ENCODE measurements at places on chromosomes 12 and 14.

DNA sequence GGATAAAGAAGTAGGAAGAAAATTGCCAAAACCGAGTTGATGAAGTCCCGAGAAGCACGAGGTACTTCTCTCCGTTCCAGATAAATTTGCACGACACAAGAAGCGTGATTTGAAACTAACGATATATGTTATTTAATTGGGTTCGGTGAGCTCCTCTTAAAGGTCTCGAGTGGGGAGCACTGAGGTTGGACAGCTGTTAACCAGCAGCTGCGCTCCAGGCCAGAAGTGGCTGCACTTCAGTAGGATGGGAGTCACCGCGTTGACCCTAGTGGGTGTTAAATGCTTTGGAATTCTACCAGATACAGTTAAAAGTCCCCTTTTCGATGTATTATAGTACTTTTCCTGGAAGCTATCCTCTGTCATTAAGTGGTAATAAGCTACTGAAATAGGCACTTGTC, 953 bp upstream of the DCAF5 start:
- DNase-seq = no peak

DNA sequence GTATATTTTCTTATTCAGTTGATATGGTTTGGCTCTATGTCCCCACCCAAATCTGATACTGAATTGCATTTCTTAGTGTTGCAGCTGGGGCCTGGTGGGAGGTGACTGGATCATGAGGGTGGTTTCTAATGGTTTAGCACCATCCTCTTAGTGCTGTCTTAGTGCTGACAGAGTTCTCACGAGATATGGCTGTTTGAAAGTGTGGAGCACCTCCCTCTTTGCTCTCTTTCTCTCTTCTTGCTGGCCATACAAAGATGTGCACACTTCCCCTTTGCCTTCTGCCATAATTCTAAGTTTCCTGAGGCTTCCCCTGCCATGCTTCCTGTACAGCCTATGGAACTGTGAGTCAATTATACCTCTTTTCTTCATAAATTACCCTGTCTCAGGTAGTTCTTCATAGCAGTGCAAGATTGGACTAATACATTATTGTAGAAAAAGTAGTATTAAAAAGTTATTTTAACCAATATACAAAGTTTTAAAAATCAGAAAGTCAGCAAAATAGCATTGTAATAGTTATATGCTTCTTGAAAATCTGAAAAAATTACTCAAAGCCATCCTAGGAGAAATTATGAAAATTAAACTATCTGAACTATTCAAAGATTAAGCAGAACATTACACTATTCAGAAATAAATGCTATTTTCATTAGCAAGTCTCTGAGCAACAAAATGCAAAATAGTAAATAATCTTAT, 84.1 kb downstream of the PPP1R12A start:
- no peak for DNase-seq

GRCh38 chr12:124780752-124781685, 82.6 kb downstream of the SCARB1 start:
- no peak for DNase-seq

- no peak for DNase-seq
These were observed 3.5 kb upstream of the KRT1 start for GRCh38 chr12:52683575-52684300.

DNA sequence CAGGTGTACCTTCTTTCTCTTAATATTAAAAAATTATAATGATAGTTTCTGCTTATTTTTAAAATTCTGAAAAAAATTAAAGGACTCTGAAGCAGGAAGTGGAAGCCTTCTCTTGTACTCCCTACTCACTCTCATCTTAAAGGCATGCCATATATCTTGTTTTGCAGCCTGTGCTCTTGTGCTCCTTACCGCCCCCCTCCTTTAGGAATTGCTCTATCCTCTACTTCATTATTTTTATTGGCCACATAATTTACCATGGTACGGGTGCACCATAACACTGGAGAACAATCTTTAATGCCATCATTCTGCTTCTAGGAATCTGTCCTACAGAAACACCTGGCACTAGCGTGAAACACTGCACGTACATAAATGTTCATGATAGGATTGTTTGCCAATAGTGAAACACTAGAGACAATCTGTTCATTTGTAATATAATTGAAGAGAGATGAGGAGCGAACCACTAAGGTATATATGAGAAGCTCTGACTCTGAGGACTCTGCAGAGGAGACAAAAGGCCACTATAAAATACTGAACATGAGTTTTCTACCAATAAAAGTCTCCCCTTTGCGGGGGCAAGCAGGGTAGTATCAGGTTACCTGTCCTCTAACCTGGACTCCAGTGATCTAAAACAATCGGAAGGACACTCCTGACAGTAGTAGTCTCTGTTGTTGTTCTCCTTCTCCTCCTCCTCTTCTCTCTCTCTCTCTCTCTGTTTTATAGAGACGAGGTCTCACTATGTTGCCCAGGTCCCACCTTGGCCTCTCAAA, 6.3 kb upstream of the NYNRIN start:
- no peak for DNase-seq

- peak; percentile 37 for DNase-seq
These were observed 58.8 kb downstream of the TTC7B start for GRCh38 chr14:90757452-90757851.

- no peak for DNase-seq
These were observed 12.8 kb downstream of the PGF start for GRCh38 chr14:74942608-74943007.

GRCh38 chr12:116040402-116040801, 237.1 kb downstream of the MED13L start:
- DNase-seq = no peak

DNA sequence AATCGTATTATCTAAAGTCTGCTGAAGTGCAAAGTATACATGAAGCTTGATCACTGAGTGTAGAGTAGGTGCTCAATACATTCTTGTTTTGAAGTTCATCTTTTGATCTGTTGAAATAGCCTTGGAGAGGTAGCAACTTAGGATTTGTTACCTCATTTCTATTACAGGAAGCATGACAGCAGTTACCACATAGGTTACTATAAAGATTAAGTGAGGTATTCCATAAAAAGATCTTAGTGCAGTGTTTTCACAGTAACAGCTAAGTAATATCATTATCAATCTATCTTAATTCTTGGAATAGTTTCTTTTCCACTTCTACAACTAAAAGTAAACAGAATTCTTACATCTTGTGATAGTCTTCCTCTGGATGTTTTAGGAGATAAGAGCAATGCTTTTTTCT, 50.9 kb downstream of the BTBD7 start:
- no peak for DNase-seq

DNA sequence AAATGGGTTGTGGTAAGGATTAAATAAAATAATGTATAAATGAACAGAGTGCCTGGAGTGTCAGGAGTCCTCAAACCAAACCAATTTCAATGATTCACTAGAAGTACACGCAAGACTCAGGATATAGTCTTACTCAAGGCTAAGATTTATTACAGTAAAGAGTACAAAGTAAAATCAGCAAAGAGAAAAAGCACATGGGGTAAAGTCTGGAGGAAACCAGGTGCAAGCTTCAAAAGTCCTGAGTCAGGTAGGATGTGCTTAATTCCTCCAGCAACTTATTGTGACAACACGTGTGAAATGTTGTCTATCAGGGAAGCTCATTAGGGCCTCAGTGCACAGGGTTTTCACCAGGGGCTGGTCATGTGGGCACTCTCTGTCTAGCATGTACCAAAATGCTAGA, 105.8 kb upstream of the NAP1L1 start:
- DNase-seq = no peak

- no peak for DNase-seq
These were observed 84.7 kb upstream of the LGR5 start for GRCh38 chr12:71354871-71355270.

- DNase-seq = no peak
These were observed 155.2 kb downstream of the SLC38A4 start for GRCh38 chr12:46670636-46671035.

- DNase-seq = no peak
These were observed 2.1 kb upstream of the SERPINA1 start for GRCh38 chr14:94390372-94391086.

DNA sequence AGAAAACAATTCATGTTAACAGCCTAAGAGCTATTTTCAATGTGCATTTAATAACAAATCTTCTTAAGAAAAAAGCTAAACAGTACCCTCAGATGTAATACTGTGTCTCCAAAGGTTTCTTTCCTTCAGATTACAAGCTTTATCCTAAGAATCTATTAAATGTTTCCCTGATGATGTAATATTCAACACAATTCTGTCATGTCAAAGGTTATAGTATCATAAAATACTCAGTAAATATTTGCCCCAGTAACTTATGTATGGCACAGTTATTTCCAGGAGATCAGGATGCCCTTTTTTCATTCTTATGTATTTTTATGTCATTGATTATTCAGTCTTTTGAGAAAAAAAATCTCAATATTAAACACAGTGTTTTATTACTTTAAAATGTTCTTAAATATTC, 128.4 kb downstream of the KIF21A start:
- no peak for DNase-seq

DNA sequence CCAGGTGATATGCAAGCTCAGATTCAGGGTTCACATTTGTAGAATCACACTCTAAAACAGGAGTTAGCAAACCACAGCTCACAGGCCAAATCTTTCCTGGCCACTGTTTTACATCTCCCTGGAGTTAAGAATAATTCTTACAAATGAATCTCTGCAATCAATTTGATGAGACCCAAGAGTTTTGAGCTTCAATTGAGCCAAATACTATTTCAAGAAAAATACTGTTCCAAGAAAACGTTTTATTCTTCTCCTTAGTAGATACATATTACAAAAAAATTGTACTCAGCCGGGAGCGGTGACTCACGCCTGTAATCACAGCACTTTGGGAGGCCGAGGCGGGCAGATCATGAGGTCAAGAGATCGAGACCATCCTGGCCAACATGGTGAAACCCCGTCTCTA, 2.5 kb downstream of the PTGDR start:
- DNase-seq = no peak

DNA sequence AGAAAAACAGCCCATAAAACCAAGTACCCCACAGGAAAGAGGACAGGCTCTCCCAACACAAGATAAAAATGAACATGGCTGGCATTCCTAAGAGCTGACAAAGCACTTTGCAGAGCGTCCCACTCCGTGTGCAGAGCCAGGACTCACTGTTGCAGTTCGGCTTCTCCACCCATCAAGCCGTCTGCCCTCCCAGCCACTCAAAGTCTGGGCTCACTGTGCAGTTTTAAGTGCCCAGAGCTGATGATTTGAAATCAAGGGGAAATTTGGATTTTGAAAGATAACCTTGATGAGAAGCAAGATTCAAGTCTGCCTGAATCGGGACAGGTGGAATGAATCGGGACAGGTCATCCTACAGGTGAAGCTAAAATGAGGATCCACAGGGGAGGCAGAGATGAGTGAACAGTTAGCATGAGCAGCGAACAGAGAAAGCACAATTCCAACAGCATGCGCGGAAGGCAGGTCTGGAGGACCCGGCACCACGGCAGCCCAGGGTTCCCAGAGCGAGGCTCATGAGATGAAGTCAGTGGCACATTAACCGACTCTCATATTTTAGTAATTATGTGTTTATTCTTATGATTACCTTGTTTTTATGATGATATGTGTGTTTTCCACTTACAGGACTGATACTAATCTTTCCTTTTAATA, 39.8 kb upstream of the GPR68 start:
- DNase-seq = no peak

DNA sequence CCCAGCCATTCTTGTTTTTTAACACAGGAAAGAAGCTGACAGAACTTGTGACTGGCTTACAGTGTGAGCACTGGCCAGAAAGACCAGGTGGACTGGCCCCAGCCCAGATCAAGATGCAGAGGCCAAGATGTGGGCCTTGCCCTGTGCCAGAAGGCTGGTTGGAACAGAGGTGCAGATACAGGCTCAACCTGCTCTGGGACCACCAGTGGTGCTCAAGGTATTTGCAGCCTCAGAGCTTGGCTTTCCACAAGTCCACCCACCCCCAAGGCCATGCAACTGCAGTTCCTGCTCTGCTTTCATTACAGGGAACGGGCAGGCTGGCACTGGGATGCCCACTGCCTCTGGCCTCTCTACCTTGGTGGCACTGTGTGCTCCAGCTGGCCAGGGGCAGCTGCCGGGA, 23.3 kb downstream of the ZFC3H1 start:
- DNase-seq = no peak

- DNase-seq = no peak
These were observed 10.1 kb downstream of the LTB4R start for GRCh38 chr14:24321212-24321975.

DNA sequence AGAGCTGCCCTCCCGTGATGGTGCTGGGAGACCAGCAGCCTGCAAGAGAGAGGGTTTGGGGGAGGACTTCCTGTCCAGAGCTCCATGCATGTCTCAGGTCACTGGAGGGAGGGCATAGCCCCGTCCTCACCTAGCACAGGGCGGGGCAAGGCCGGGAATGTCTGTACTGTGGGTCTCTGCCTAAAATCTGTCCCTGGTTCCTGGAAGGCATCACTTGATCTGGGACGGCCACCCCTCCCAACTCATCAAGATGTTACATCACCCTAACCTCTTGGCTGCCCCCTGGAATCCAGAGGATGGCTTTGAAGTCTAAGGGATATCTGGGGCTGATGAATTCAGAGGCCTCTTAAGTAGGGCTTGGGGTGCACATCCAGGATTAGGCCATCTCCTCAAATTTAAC, 37.0 kb upstream of the MEG3 start:
- DNase-seq = no peak

GRCh38 chr14:67837011-67837624, 17.5 kb downstream of the RAD51B start:
- DNase-seq = no peak

DNA sequence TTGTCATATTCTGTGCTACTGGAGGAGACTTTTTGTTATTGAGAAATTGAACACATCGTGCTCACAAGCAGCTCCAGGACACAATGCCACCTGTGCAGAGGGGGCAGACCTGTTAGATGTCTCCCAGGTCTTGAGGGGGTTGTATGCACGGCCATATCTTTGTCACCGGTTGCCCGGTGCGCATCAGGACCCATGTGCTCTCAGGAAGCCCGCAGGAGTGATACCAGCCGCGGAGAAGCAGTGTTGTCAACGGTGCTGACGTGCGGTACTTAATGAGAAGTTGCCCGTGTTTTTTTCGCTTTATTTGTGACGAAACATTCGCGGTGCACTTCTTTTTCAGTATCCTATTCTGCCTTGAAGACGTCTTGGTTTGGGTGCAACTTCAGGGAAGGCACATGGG, 128.2 kb upstream of the RTL1 start:
- DNase-seq = no peak

DNA sequence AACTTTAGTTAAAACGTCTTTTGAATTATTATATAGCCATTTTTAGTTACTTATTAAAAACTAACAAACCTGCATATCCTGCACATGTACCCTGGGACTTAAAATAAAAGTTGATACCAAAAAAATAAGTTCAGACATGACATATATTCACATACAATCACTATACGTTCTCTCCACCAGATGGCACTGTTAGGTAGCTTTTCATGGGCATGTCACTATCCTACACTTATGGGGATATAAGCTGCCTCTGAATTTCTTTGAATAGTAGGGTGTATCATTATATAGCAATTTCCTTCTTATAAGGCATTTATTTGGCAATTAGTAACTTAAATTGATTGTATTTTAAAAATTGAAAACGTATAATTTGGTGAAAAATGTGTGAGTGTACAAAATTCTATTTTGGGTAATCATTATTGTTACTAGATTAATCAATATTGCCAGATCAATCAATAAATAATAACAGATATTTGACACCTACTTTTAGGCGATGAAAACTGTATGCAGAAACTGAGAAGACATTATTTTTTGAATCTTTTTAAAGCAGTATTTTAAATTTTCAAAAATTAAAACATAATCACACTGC, 31.8 kb upstream of the OR10A7 start:
- no peak for DNase-seq

Data from esophagus muscularis mucosa (tissue), 4 donors.